Memory B cell (primary cell): ENCODE measurements at places on chromosomes 5 and 9.

- DNase-seq, result no peak
Observed at GRCh38 chr9:125756518-125756917, 9.3 kb downstream of the PBX3 start.

DNA sequence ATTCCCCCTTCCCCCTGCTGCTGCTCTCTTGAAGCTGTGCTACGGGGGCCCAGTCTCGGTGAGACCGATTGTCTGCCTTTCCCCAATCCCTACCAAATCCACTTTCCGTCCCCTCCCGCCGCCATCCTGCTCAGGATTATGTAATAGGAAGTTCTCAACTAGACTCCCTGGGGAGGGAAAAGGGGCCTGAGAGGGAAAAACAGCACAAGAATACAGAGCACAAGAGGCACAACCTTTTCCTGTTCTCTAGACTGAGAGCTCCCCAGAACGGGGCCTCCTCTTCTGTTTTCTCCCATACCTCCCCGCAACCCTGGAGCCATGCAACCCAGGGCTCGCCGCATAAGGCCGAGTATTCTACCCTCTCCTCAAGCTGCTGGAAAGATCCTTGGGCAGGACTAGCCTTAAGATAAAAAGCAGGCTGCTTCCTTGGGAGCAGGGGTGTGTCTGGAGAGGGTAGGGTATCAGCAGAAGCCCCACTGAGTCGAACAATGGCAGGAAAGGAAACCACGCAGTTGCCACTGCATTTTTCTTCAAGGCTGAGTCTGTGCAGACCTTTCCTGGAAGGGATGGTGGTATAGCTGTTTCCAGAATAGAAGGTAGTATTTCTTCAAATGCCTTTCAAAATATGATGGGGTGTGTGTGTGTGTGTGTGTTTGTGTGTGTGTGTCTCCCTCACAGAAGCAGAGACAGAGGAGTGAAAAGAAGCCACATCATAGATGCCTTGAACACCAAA is 12.9 kb downstream of the MYORG start:
- no peak for DNase-seq

GRCh38 chr5:84535281-84535680 is 150.6 kb upstream of the EDIL3 start:
- no peak for DNase-seq

- no peak for DNase-seq
Observed at GRCh38 chr9:123324767-123325183, 31.2 kb upstream of the CRB2 start.

DNA sequence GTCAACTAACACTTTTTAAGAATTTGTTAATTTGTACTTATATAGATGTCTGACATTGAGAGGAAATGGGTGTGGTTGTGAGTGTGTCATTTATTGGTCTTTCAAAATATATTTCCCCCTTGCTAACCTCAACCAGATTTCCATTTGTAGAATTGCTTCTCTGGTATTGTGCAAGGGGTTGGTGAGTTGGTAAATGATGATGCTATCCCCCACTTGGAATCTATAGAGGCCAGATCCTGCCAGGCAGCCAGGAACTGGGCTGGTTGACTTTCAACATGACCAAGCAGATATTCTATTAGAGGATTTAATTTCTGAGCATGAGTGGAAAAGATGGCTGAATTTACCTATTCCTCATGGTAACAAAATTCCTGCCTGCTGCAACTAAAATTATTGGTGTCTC is 306.6 kb upstream of the KIF2A start:
- DNase-seq, result no peak

- peak; percentile 30 for DNase-seq
Observed at GRCh38 chr9:76759732-76760131, 4.5 kb upstream of the PCA3 start.

- no peak for DNase-seq
Observed at GRCh38 chr9:27683181-27683580, 109.9 kb upstream of the C9orf72 start.

DNA sequence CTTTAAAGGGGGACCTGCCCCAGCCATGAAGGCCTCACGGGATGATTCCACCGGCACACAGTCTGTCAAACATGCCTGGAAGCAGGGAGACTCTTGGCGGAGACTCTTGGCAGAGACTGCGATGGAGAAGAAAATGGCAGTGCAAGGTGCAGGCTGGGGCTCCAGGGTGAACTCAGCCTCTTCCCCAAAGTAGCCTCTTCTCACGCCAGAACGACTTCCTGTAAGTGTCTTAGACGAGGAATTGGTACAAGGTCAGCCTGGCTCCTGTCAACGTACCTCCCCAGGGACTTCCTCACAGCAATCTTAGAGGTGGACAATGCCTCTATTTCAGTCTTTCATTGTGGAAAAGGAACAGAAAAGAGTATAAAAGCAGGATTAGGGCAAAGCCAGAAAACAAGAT is 109.3 kb downstream of the UGCG start:
- DNase-seq, result no peak

DNA sequence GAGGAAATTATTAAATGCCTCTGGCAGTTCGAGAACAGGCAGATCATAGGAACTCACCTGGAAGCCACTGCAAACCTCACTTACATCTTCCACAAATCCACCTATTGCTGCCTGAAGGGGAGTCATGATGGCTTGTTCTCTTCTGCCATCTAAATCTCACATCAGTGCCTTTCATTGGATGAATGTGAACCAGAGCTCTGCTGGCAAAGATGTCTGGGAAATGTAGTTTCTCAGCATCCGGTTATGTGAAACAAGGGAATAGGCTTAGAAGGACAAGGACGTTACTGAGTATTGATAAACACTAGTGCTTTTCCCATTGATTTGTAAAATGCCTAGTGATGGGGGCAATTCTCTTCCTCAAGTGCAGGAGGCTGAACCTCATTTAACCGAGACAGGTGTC is 483.3 kb downstream of the ARHGEF28 start:
- no peak for DNase-seq

GRCh38 chr5:55816342-55816741 is 34.8 kb upstream of the IL31RA start:
- no peak for DNase-seq

GRCh38 chr5:94776167-94776566 is 157.7 kb downstream of the SLF1 start:
- no peak for DNase-seq

DNA sequence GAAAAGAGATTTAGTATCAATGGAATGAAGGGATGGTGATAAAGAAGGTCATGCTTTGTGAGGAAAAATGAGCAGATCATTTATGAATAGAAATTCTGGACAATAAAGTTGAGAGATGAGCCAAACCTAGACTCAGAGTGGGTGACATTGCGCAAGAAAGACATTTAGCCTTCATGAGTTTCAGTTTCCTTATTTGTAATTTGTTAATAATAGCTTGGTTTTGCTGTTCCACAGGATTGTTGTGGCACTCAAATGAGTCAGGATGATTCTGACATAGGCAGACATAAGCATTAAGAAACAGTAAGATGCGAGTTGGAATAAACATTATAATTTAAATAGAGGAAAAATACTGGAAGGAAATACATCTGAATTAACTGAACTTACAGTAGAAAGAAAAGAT is 34.8 kb downstream of the ITGA2 start:
- no peak for DNase-seq

DNA sequence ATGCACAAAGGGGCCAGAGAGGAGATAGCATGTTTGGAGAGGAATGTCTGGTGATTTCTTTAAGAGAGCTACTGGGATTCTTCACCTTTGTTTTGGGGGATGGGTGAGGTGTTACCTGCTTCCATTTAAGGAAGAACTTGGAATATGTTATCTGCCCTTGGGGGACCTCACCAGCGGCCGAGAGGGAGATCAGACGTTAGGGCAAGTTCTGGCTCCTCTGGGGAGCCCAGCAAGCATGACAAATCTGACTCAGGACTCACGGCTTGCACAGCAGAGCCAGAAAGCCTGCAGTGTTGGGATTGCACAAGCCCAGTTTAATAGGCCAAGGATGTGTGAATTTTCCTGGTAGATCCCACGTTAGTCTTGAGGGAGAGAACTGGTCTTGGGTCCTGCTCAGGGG is 40.3 kb downstream of the SLC28A3 start:
- DNase-seq, result no peak

DNA sequence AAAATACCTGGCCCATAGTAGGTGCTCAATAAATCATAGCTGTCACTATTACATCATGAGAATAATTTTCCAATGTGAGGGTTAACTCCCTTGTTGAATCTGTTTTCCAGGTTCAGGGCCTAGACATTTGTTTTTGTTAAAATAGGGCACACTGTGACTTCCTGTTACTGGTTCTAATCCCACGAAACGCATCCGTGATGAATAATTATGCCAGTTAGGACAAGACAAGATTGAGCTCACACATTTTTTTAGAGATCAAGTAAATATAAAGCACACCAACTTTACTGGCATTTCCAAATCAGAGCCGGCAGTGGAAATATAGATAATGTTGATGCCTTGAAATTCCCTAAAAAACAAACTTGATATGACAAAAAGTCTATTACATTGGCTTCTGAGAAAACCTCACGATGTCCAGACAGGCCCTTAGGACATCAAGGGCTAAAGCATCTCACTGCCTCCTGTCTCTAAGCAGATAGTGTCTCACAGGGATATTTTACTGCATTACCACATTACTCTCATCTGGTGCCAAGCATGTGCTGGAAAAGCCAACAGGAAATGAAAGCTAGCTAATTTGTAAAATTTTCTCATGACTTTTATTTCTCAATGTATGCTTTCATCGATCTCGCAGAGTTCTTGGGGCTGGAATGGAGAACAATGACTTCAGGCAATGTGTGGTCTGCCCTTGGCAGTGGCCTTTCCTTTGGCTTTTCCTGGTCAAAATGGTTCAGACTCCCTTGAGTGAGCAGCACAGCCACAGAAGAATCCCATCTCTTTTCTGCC is 414.3 kb upstream of the PAPPA start:
- no peak for DNase-seq

- no peak for DNase-seq
Observed at GRCh38 chr5:41508696-41509398, 1.6 kb downstream of the PLCXD3 start.

- no peak for DNase-seq
Observed at GRCh38 chr9:132637351-132637750, 32.4 kb downstream of the DDX31 start.

GRCh38 chr9:16131264-16131663 is 578.4 kb downstream of the CCDC171 start:
- no peak for DNase-seq

- DNase-seq, result no peak
Observed at GRCh38 chr9:124344291-124345050, 70.8 kb downstream of the PSMB7 start.

GRCh38 chr5:171129308-171129707 is 179.7 kb upstream of the TLX3 start:
- DNase-seq, result no peak

GRCh38 chr9:130139251-130139650 is 33.0 kb upstream of the NCS1 start:
- DNase-seq, result no peak

GRCh38 chr5:126849101-126849678 is 72.3 kb downstream of the LMNB1 start:
- no peak for DNase-seq

DNA sequence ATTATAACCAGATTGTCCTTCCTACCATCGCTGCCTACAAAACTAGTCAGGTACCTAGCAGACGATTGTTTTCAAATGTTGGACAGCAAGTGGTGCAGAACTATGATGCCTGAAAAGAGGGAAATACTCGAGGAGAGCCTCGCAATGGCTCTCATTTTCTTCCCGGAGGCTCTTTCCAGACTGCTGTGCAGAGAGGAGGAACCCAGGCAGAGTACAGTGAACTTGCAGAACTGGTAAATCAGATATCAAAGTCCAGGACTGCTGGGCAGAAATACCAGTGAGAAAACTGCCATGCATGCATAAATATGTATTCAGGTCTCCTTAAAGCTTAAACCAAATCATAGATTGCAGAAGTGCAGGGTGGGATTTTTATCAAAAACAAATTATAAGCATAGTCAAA is 26.4 kb upstream of the UGT3A1 start:
- no peak for DNase-seq
